ENCODE measurements at places on chromosomes 7 and 10. TPM values are rescaled to one million over a fixed set of nuclear protein-coding genes. Genes with fewer than 3 reads are reported as not detected.

GRCh38 chr10:5833814-5834213 lies 20.6 kb upstream of the GDI2 start:
- H3K27me3 ChIP-seq = no peaks in the 10 kb centered on the region
- no peaks in the 10 kb centered on the region for H3K4me1 ChIP-seq
- H3K27ac ChIP-seq = no peak overlapping the region

GRCh38 chr7:155145477-155146255 lies 75.5 kb downstream of the HTR5A start:
- no peak overlapping the region for H3K4me3 ChIP-seq
- H3K27me3 ChIP-seq = peaks cover 11% of the 10 kb centered on the region
- no peak overlapping the region for H3K27ac ChIP-seq
- DNase-seq = no peak

GRCh38 chr10:131928248-131929095 lies 27.7 kb downstream of the PPP2R2D start:
- no peak overlapping the region for H3K4me3 ChIP-seq
- no peak overlapping the region for H3K27ac ChIP-seq
- H3K36me3 ChIP-seq = no peaks in the 10 kb centered on the region
- no peaks in the 10 kb centered on the region for H3K27me3 ChIP-seq
- DNase-seq = peak; percentile 73

- peaks cover 36% of the 10 kb centered on the region for H3K4me1 ChIP-seq
- H3K4me3 ChIP-seq = no peak overlapping the region
- H3K27me3 ChIP-seq = no peaks in the 10 kb centered on the region
- DNase-seq = peak; percentile 82
- H3K27ac ChIP-seq = peak overlapping the region; percentile 71
Measured at GRCh38 chr7:26857506-26858240, 6.7 kb downstream of the SKAP2 start.

- no peaks in the 10 kb centered on the region for H3K4me1 ChIP-seq
- H3K36me3 ChIP-seq = no peaks in the 10 kb centered on the region
- no peak overlapping the region for H3K27ac ChIP-seq
- no peak overlapping the region for H3K4me3 ChIP-seq
Measured at GRCh38 chr7:144024213-144024612, 24.1 kb downstream of the OR6B1 start.

Gene NODAL
- not detected for total RNA-seq

Gene CPA2
- not detected for total RNA-seq

GRCh38 chr10:92662848-92663247 lies 26.9 kb upstream of the HHEX start:
- no peak overlapping the region for H3K27ac ChIP-seq
- no peaks in the 10 kb centered on the region for H3K36me3 ChIP-seq
- H3K4me3 ChIP-seq = no peak overlapping the region
- no peak for DNase-seq
- no peaks in the 10 kb centered on the region for H3K27me3 ChIP-seq

Gene UBE3C
- total RNA-seq = 47.2 TPM

Gene TFAM
- total RNA-seq = 26.1 TPM

DNA sequence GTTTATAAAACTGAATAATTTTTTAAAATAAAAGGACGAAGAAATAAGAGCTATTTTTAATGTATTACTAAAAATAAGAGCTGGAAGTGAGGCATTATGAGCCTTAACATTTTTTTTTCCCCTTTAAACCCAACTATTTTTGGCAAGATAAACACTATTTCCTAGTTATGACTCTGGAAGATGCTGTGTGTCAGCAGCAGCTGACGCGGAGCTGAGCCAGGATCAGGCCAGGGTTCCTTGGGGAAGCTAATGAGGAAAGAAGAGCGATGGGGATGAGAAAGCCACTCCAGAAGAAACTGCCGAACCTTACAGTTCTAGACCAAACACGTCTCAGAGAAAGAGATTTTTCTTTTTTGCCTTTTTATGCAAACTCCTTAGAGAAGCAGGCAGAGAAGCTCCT lies 85.9 kb downstream of the USP6NL start:
- no peaks in the 10 kb centered on the region for H3K27me3 ChIP-seq
- DNase-seq = no peak
- H3K36me3 ChIP-seq = peaks cover 4% of the 10 kb centered on the region
- peaks cover 13% of the 10 kb centered on the region for H3K4me1 ChIP-seq
- no peak overlapping the region for H3K4me3 ChIP-seq
- no peak overlapping the region for H3K27ac ChIP-seq

Gene AOAH
- 141 TPM for total RNA-seq

GRCh38 chr10:92692080-92692671 lies 2.4 kb downstream of the HHEX start:
- H3K27ac ChIP-seq = peak overlapping the region; percentile 99
- peak; percentile 88 for DNase-seq
- peaks cover 58% of the 10 kb centered on the region for H3K4me1 ChIP-seq
- H3K36me3 ChIP-seq = peaks cover 13% of the 10 kb centered on the region

DNA sequence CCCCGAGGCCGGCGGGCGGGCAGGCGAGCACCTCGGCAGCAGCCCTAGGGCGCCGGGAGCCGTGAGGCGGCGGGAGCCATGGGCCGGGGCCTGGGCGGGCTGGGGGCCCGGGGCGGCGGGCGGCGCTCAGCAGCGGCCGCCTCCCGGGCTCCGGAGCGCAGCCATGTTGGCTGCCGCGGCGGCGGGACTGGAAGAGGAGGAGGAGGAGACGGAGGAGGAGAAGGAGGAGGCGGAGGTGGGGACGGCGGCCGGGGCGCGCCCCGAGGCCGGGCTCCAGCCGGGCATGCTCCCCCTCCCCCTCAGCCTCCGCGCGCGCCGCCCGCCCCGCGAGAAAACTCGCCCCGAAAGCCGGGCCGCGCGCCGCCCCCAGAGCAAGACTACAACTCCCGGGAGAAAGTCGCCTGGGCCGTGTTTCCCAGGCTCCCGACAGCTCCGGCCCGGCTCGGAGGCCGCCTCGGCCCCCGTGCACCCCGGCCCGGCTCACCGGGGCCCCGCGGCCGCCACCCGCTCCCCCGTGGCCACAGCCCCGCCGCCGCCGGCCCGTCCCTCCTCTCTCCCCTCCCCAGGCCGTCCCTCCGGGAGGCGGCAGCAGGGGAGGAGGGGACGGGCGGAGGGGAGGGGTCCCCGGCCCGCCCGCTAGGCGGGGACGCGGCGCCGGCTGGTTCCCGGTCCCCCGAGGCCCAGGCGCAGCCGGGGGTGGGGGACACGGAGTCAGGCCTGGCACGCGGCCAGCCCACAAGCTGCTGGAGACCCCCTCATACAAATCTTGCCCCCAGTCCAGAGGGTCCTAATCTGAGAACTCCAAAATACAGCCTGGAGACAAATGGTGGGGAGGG lies at the start of gene DLG5:
Gene DLG5 (minus strand): TSS at position 190 of the 836 bp plus-strand sequence. CDS start 235 bp downstream, outside the sequence.
- DNase-seq = peak; percentile 79
- H3K27me3 ChIP-seq = peaks cover 31% of the 10 kb centered on the region
- H3K27ac ChIP-seq = no peak within 1 kb of the TSS
- peak within 1 kb of the TSS; percentile 81 for H3K4me3 ChIP-seq

Gene OR6B1
- not detected for total RNA-seq

Gene MYH16
- total RNA-seq = not detected

- H3K27me3 ChIP-seq = peaks cover 19% of the 10 kb centered on the region
- no peak overlapping the region for H3K27ac ChIP-seq
- H3K36me3 ChIP-seq = no peaks in the 10 kb centered on the region
- DNase-seq = no peak
Measured at GRCh38 chr7:42227021-42227420, 10.0 kb downstream of the GLI3 start.

GRCh38 chr10:101672536-101672935 lies 22.4 kb downstream of the FBXW4 start:
- peaks cover 97% of the 10 kb centered on the region for H3K36me3 ChIP-seq
- DNase-seq = no peak

Gene NOS3
- 243 TPM for total RNA-seq

Gene COL1A2
- 117 TPM for total RNA-seq

DNA sequence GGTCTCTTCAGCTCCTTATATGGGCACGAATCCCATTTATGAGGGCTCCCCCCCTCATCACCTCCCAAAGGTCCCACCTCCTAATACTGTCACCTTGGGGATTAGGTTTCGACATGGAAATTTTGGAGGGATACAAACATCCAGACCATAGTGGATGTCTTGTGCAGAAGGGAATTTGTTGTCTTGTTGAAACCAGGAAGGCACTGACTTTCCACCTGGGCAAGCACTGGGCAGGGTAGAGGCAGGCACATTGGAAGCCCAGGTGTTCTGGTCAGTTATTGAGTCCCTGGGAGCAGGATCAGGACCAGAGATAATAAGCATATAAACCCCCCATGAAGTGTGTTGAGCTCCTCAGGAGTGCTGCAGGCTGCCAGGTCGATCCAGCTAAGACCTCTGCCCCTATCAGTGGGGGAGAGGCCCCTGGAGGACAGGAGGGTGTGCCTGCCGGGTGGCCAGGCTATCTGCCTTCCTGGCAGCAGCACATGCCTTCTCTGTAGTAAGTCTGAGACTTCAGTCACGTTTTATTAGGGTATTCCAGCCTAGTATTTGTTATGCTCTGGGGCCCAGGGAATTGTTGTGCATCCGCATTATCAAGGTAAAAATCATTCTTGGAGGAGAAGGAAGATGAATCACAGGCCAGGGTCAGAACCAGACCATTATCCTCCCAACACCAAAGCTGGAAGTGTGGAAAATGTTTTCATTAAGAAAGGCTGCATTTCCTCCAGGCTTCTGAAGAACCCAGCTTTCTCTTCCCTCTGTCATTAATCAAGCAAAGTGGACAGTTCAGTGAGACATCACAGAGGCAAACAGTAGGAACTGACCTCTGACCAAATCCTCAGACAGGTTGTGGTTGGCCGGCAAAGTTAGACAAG lies 503.1 kb downstream of the GRID1 start:
- H3K27ac ChIP-seq = no peak overlapping the region
- no peaks in the 10 kb centered on the region for H3K4me1 ChIP-seq
- H3K36me3 ChIP-seq = no peaks in the 10 kb centered on the region
- DNase-seq = no peak

Measured in spleen (tissue), 13 donors.